ENCODE measurements at places on chromosomes 16 and 17.

GRCh38 chr16:64926476-64926875 lies 195.4 kb downstream of the CDH11 start:
- DNase-seq: no peak

- DNase-seq: no peak
Observed at GRCh38 chr16:83676086-83676485, 131.7 kb upstream of the HSBP1 start.

GRCh38 chr16:52611817-52612673 lies 65.1 kb upstream of the TOX3 start:
- DNase-seq: peak; percentile 31

- DNase-seq: no peak
Observed at GRCh38 chr16:22192261-22193062, 13.6 kb upstream of the EEF2K start.

- DNase-seq: no peak
Observed at GRCh38 chr17:71118039-71118438, 948.7 kb downstream of the KCNJ2 start.

GRCh38 chr16:4477966-4478365 lies 1.8 kb downstream of the HMOX2 start:
- DNase-seq: no peak

- no peak for DNase-seq
Observed at GRCh38 chr16:66832190-66832589, 1.4 kb upstream of the NAE1 start.

GRCh38 chr17:68953340-68953997 lies 1.7 kb downstream of the ABCA8 start:
- DNase-seq: no peak

DNA sequence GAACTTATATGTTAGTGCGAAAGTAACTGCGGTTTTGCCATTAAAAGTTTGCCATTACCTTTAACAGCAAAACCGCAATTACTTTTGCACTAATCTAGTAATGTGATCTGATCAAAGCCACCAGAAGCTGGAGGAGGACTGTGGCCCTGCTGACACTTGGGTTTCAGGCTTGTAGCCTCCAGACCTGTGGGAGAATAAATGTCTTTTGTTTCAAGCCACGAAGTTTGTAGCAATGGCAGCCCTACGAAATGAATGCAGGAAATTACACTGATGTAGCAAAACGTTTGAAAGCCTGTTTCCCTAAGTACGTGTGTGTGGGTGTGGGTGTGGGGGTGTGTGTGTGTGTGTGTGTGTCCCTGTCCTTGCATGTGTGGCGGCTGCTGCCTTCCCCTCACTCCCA lies 66.6 kb downstream of the WSB1 start:
- DNase-seq: no peak

GRCh38 chr17:14458724-14459123 lies 157.8 kb downstream of the HS3ST3B1 start:
- DNase-seq: no peak

DNA sequence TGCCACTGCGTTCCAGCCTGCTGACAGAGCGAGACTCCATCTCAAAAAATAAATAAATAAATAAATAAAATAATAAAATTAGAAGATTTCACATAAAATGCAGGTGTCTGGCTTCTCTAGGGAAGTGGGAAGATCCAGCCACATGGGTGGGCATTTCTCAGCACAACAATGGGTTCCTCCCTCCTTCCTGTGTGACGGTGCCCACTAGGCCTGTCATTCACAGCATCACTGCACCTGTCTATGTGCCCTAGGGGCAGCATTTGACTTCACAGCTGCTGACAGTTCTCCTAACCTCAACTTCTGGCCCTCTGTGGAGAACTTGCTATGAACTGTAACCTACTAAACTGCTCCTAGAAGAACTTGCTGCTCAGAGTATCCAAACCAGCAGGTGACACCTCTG lies 3.0 kb downstream of the ABHD15 start:
- DNase-seq: no peak

GRCh38 chr17:39165178-39165840 lies 652 bp downstream of the ARL5C start:
- no peak for DNase-seq

DNA sequence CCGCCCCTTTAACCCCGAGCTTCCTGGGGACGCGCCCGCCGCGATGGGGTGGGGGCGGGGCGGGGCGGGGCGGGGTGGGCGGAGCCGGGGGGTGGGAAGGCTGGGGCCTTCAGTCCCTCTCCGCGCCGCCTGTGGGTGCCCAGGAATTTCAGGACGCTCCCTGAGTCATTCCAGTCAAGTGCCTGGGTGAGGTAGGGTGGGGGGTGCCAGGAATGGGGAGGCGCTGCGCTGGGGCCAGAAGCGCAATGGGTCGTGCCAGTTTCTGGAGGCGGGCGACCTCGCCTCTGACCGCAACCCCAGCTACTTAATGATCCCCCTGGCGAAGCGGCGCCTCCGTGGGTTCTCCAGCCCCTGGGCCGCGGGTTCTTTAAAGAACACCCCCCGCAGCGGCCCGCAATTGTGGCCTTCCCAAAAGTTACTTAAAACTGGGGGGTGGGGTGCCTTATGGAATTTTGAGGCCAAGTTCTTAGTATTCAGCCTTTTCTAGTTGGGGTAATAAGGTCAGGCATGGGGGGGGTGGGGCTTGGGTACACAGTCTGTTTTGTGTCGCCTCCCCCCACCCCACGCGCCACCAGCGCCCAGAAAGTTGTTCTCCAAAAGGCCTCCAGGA lies 826 bp upstream of the GSE1 start:
- DNase-seq: peak; percentile 92

DNA sequence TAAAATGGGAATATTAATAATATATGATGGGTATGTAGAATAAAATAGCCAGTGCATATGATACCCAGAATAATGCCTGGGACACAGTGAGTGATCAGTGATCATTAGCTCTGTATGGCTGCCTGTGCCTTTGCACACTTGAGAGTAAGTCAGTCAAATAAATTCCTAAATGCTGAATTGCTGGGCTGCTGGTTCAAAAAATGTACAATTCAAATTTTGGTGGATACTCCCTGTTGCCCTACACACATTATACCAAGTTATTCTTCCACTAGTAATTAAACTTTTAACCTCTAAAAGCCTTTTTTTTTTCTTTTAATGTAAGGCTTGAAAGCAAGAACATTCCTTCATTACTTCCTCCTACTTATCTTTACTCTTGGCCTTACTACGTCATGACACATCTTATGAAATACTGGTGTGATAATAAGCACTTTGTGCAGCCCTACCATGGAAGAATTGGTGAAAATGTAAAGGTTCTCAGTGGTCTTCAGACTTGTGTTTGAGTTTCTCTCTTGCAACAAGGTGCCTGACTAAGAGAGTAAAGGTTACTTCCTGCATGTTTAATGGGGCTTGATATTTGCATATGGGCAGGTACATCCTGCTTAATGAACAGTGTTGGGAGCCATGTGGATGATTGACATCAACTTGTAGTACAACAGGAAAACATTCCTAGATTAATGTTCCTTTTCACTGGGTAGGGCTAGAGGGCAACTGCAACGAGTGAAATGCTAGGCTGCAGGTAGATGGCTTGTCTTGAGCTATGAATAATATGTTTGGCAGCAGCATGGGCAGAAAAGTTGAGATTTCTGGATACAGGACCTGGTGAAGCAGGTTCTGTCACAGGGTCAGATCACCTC lies 84.3 kb downstream of the PRKCA start:
- DNase-seq: peak; percentile 32

DNA sequence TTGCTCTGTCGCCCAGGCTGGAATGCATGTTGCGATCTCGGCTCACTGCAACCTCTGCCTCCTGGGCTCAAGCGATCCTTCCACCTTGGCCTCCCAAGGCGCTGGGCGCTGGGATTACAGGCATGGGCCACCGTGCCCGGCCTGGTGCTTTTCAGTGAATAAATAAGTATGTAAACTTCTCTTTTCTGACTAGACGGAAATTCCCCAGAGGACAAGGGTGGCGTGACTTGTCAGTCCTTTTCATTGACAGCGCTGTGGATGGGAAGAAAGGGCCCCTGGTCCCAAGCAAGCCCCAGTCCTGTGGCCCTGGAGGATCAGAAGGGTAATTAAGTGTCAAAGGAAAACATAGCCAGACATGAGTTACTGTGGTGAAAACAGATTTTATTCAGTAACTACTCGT lies 9.6 kb upstream of the SPN start:
- DNase-seq: no peak

DNA sequence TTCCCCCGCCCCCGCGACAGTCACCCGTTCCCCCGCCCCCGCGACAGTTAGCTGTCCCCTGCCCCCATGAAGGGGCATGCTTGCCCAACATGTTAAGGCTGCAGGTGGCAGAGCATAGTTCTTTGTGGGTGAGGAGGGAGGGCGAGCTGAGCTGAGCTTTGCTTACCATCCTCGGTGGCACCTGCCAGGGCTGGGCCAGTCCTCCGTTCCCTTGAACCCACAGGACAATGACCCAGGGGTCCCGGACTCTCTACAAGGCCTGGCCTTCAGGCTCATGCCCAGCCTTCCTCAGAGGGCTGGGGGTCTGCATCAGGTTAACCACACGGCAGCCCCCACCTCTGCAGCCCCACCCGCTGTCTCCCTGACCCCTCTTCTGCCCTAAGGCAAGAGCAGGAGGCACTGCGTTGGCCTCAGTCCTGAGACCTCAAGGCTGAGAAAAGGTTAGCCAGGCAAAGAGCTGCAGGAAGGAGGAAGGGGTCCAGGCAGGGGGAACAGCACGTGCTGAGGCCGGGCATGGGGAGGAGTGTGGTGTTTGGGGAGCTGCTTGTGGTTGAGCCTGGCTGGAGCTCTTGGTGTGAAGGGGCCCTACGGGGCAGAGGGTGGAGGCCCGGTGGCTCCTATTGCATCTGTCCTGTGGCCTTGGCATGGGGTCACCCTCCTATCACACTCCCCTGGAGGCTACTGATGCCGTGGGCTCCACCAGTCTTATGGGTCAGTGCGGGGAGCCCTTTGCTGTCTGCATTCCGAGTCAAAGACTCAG lies 11.4 kb upstream of the DOC2B start:
- no peak for DNase-seq

- DNase-seq: no peak
Observed at GRCh38 chr16:49556606-49557446, 183.2 kb downstream of the C16orf78 start.

- no peak for DNase-seq
Observed at GRCh38 chr16:30382111-30382881, at the start of gene SEPTIN1. Gene SEPTIN1 (minus strand): TSS chr16:30382561. CDS start chr16:30382542, 19 bp downstream.

DNA sequence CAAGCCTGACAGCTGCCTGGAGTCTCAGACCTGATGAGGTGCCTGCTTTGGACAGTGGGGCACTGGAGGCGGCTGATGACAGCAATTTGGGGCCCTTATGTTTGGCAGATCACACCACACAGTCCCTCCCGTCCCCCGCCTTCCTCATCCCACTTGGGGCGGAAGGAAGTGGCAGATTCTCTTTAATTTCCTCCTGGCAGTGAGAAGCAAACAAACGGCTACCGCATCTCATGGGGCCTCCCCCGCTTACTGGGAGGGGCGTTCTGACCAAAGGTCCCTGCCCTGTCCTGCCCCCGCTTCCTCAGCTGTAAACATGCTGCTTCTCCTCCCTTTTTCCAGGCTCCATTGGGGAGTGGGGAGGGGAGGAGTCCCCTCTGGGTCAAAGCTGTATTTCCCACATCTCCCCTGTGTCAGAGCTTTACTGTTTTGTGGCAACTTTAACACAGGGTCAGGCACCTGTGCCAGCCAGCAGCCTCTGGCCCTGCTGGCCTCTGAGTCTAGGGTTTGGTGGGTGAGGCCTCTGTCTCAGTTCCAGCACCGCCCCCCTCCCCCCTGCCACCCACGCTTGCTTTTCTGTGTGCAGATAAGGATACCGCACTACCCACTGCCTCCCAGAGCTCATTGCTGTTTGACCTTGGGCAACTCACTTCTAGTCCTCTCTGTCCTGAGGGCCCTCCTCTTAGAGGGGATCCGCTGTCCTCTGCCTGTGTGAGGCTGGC lies 5.4 kb upstream of the NFATC3 start:
- peak; percentile 76 for DNase-seq

DNA sequence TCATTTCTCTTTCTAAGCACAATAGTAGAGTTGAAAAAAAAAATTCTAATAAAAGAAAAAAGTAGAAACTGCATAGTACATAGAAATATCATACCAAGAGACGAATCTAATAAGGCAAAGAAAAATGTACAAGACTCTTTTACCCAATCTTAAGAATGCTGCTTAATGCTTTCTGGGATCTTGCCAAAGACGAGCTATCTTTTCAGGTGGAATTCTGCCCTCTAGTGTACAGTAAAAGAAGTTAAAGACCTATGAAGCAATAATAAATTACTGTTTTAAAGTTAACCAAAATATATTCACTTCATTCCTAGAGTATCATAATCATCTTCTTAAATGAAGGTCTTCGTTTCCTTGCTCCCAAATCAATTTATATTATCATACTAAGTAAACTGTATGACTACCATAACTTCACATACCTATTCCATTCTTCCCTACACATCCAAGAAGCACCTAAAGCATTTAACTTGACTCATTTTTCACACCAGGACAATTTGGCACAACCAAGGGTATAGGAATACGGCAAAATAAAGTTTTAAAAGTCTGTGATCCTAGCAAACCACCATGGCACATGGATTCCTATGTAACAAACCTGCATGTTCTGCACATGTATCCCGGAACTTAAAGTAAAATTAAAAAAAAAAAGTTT lies 47.7 kb downstream of the CFDP1 start:
- peak; percentile 26 for DNase-seq

DNA sequence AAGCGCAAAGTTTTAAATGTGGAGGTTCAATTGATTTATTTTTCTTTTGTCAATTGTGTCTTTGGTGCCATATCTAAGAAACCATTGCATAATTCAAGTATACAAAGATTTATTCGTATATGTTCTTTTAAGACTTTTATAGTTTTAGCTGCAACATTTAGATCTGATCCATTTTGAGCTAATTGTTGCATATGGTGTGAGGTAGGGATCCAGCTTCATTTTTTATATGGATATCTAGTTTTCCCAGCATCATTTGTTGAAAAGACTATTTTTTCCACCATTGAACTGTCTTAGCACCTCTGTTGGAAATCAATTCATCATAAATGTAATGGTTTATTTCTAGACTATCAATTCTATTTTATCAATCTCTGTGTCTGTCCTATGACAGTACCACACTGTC lies 2.1 kb upstream of the CCR7 start:
- no peak for DNase-seq

- no peak for DNase-seq
Observed at GRCh38 chr16:80327740-80328139, 213.1 kb upstream of the DYNLRB2 start.

DNA sequence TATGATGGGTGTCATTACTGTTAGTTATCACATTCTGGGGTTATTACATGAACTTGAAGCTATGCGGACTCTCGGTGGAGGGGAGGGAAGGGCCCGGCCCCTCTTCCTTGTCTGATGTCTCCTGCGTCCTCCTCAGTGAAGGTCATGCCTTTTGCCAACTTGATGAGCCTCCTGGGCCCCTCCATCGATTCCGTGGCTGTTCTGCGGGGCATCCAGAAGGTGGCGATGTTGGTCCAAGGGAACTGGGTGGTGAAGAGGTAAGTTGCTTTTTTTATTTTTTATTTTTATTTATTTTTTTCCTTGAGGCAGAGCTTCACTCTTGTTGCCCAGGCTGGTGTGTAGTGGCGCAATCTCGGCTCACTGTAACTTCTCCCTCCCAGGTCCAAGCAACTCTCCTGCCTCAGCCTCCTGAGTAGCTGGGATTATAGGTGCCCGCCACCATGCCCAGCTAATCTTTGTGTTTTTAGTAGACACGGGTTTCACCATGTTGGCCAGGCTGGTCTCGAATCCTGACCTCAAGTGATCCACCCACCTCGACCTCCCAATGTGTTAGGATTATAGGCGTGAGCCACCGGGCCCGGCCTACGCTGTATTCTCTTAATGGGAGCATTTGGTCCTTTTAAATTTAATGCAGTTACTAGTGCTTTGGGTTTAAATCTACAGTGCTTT lies 21.6 kb downstream of the POLR3E start:
- DNase-seq: peak; percentile 66

- no peak for DNase-seq
Observed at GRCh38 chr16:56966093-56966475, 4.3 kb downstream of the CETP start.

GRCh38 chr16:78815713-78816112 lies 716.3 kb downstream of the WWOX start:
- DNase-seq: no peak

All from HuH-7.5 (cell line).